Activated CD8-positive, alpha-beta T cell treated with anti-CD3 and anti-CD28 coated beads for 36 hours (primary cell): ENCODE measurements at places on chromosomes 16 and 17.

DNA sequence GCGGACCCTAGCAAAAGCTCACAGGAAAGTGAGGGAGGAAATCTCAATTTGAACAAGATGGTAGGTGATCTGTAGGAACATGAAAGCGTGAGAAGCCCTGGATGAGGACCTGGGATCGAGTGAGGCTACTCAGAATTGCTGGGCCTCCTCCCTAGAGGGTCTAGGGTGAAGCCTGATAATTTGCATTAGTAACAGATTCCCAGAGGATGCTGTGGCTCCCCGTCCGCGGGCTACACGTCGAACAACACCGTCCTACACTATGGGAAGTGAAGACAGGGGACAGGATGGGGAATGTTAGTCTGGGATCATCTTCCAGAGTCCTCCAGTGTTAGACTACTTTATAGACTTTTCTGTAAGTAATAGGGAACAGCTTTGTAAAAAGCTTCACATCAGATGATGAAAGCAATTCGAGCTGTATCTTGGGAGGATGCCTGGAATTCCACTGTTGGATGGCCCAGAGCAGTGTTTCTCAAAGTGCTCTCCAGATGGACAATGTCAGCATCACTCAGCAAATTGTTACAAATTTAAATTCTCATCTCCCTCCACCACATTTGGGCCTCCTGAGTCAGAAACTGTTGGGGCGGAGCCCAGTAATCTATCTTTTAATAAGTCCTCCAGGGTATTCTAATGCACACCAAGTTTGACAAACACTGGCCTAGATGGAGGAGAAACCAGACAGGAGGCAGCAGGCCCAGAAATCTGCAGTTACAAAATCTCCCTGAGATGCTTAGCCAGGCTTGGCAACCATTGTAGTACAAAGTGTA lies 6.5 kb downstream of the FNDC8 start:
- no peak for DNase-seq

DNA sequence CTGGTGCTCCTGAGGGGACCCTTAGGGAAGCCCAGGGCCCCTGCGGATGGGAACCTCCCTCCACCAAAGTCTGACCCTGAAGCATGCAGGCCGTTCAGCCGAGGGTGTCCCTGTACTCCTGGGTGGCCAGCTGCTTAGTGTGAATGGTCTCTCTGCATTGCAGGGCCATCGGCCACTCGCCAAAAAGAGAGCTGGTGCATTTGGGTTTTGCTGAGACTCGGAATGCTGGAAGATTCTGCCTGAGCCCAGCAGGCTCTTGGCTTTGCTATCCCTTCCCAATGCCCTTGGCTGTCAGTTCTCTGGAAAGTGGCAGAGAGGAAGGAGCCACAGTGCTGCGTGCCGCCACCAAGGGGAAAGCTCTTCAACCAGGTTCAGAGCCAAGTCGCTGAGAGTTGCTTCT lies 2.8 kb downstream of the MEOX1 start:
- DNase-seq, result no peak

DNA sequence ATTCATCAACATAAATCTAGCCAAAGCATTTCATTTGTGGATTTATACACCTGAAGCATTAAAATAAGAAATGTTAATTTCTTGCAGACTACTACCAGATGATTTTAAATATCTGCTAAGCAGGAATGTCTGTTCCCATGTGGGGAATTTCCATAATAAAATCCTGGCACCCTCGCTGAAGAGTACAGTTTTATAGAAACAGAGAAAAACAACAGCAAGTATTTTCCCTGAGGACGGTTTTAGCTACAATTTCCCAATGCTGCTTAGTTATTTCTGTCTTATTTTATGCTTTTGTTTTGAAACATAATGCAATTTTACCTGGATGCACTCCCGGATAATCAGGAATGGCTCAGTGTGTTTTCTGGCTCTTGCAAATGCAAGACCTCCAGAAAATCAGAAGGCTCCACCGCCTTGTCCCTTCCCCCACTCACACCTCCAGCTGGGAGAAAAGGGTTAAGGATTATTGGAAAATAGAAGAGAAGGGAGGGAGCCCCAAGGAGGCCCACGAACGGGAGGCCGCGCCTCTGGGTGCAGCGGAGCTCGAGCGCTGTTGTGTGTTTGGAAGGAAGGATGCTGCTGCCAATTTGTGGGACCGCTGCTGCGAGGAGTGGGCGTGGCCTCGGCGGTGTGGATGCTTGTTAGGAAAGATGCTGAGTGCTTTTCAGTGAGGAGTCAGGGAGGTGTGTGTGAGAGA lies at the start of gene CNTNAP4:
CNTNAP4 (plus strand) TSS at position 657 of the 694 bp plus-strand sequence. CDS start 262 bp downstream, outside the sequence.
- DNase-seq, result no peak

DNA sequence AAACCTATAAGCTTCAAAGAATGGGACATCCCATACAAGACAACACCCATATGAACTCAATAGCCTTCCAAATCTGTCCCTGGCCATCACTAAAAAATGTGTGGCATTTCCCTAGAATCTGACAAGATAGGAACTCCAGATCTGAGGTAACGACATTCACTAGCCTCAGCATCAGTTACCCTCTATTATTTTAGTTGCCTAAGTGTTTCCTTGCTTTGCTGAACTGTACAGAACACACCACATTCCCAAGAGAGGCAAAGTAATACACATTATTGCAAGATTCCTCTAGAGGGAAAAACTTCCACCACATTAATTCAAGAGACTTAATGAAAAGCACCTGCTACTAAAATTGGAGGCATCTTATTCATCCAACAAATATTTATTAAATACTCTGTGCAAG lies 5.0 kb downstream of the LSM12 start:
- no peak for DNase-seq

DNA sequence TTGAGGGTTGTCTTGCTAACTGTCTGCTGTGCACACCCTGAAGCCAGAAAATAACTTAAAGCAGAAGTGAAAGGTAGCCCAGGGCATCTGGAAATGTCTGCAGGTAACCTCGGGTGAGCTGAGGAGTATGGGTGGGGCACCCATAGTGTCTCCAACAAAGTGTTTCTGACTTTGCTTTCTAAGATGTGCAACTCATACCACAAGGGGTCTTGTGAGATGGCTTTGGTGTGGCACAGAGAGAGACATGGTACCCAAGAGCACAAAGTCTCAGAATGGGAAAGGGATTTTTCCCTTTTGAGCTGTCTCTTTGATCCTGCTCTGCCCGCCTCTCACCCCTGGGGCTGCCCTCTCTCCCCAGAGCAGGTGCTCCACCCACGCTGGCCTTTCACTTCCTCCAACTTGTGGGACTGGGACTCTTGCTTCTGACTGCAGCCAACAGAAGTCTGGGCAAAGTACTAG lies 6.9 kb downstream of the CHD9 start:
- peak; percentile 78 for DNase-seq

- DNase-seq, result no peak
Measured at GRCh38 chr17:39639566-39640458, 2.9 kb downstream of the STARD3 start.

DNA sequence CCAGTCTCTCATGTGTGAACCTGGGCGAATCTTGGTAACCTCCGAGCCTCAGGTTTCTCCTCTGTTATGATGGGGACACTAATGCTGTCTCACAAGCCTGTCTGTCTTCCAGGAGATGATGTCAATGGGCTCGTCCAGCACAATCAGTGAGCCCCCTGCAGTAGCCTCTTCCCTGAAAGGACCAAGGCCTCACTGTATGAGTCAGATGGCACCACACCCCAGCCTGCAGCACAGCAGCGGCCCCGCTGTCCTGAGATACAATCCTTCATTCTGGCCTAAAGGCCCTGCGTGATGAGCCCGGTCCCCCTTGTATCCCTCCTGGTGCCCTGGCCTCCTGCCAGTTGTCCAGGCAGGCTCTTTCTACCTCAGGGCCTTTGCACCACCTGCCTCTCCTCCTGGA lies 234.4 kb downstream of the IRF8 start:
- DNase-seq, result no peak

GRCh38 chr17:76816590-76817135 lies 51.5 kb upstream of the MGAT5B start:
- DNase-seq, result peak; percentile 75

DNA sequence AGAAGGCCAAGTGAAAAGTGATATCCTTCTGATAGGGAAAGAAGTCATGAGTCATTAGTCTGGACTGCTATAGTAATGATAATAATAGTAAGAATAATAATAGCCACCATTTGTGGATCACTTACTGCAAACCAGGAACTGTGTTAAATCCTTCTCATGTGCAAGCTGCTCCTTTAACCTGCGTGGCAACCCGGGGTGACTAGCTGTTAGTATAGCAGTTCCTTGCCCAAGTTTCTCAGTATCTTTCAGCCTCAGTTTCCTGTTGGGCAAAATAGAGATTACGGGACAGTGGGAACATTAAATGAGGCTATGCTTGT lies 129.5 kb downstream of the CDH13 start:
- DNase-seq, result no peak

GRCh38 chr17:21452377-21453143 lies 76.4 kb downstream of the KCNJ12 start:
- peak; percentile 54 for DNase-seq

DNA sequence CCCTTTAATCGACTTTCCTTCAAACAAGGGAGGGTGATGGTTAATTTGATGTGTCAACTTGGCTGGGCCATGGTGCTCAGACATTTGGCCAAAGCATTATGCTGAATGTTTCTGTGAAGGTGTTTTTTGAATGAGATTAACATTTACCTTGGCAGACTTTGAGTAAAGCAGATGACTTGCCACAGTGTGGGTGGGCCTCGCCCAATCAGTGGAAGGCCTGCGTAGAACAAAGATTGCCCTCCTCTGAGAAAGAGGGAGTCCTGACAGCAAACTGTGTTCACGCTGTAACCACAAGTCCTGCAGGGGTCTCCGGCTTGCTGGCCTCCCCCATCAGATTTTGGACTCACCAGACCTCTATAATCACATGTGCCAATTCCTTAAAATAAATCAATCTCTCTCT lies 118.7 kb downstream of the SOX9 start:
- DNase-seq, result no peak

- DNase-seq, result peak; percentile 89
Measured at GRCh38 chr17:36072431-36073121, 8.5 kb downstream of the CCL18 start.

- DNase-seq, result no peak
Measured at GRCh38 chr17:63644846-63645245, 22.6 kb downstream of the MAP3K3 start.

GRCh38 chr17:75036643-75037268 lies 10.0 kb downstream of the ATP5PD start:
- peak; percentile 90 for DNase-seq

GRCh38 chr17:74055508-74056160 lies 147.8 kb upstream of the RPL38 start:
- DNase-seq, result no peak

GRCh38 chr17:42779936-42780850 lies at the start of gene WNK4:
Gene WNK4 (plus strand): TSS chr17:42780610. CDS start chr17:42780699, 89 bp downstream.
- no peak for DNase-seq

- no peak for DNase-seq
Measured at GRCh38 chr17:79024901-79025737, 1.1 kb downstream of the C1QTNF1 start.

DNA sequence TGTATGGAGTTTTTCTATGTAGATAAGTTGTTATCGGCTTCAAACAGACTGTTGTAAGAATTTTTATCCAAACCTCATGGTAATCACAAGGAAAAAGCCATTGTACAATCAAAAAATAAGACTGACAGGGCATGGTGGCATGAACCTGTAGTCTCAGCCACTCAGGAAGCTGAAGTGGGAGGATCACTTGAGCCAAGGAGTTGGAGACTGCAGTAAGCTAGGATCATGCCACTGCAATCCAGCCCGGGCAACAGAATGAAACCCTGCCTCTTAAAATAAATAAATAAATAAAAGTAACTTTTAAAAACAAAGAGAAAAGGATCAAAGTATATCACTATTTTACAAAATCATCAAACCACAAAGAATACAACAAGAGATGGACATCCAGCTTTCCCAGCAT lies 14.4 kb downstream of the OR1A1 start:
- DNase-seq, result peak; percentile 2

DNA sequence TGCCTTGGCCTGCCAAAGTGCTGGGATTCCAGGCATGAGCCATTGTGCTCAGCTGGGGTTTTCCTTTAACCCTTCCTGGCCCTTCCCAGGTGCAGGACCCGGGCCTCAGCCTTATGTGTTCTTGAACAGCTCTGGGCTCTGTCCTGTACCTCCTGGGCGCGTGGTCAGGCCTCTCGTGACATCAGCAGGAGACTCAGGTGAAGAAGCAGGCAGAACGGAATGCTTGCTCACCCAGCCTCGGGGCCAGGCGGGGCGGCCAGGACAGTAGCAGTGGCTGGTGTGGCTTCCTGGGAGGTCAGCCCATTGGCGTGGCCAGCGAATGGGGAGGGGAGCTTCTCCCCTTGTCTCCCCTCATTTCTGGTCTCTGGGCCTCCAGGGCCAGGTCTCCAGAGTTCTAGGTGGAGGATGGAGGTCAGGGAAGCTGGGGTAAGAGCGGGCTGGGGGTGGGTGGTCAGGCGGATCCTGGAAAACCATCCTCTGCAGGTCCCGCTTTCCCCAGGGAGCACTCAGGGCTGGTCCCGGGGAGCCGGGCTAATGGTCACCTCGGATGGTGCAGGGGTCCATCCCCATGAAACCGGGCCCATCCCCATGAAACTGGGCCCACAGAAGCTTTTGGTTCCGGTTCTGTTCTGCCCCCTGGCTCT lies 281.5 kb downstream of the SEC14L1 start:
- DNase-seq, result no peak

- no peak for DNase-seq
Measured at GRCh38 chr16:8885674-8886592, 3.8 kb downstream of the LITAFD start.

DNA sequence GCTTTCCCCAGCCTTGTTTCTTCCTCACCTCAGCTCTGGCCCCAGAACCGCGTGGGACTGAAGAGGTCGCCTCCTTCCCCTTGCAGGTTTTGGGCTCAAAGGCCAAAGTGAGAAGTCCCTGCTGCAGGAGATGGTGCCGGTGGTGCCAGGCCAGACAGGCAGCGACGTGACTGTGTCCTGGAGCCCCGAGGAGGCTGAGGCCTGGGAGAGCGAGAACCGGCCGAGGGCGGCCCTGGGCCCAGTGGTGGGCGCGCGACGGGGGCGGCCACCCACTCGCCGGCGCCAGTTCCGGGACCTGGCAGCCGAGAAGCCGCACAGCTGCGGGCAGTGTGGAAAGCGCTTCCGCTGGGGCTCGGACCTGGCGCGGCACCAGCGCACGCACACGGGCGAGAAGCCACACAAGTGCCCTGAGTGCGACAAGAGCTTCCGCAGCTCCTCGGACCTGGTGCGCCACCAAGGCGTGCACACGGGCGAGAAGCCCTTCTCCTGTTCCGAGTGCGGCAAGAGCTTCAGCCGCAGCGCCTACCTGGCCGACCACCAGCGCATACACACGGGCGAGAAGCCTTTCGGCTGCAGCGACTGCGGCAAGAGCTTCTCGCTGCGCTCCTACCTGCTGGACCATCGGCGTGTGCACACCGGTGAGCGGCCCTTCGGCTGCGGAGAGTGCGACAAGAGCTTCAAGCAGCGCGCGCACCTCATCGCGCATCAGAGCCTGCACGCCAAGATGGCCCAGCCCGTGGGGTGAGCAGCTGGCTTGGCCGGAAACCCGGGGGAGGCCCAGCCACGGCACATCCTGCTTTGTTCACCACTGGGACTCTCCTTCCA lies 6.0 kb downstream of the ZNF213 start:
- no peak for DNase-seq

DNA sequence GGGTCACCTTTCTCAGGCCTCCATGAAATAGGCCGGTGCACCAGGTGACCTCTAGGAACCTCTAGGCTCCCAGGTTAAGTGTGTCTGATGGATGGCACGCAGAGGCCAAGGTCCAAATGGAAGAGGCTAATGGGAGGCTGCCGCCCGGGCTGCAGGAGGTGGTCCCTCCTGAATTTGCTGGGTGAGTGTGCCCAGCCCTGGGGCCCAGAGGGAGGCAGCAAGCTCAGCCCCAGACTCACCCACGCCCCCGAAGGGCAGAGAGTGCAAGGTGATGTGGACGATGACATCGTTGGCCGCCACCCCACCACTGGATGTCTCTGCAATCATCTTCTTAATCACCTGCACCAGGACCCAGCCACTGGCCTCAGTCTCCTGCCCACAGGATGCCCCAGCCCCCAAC lies 9.3 kb downstream of the ALDH3A1 start:
- no peak for DNase-seq
